ENCODE measurements at places on chromosomes 12 and 14.

DNA sequence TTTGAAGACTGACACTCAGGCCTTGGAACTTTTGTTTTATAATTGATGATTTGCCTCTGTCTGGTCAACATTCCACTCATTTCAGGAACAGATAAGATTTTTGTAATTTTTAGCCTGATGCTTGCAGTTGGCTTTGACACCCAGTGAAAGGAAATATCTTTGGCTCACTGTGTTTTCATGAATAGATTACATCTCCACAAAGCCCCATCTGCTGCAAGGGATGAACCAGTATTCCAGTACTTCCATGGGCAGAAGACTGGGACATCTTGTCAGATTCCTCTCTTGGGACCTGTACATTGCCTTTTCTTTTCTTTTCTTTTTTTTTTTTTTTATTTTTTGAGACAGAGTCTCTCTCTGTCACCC, 28.4 kb downstream of the GSG1 start:
- DNase-seq = no peak

DNA sequence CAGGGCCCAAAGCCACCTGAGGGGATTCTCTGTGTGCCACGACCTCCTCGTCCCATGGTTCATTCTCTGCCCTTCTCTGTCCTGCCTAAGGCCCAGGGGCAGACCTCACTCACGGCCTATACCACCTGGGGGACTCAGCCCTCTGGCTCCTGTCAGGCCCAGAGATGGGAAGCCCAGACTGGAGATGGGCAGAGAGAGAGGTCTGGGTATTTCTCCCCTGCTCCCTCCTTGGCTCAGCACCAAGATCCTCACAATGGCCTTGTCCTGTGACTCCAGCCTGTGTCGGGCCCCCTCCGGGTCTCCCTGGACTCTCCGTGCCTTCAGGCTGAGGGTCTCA, 46.9 kb upstream of the BCL11B start:
- no peak for DNase-seq

DNA sequence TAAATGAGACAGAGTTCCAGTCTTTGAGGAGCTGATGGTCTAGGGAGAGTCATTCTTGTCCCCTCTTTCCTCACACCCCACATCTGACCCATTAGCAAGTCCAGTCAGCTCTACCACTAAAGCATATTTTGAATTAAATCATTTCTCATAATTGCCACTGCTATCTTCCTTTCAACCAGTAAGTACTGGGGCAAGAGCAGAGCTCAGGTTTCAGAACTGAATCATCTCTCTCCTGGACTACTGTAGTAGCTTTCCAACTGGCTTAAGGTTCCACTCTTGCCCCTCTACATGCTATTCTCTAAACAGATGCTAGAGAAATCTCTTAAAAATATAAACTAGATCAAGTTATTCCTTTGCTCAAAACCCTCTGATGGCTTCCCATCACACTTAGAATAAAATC, 218.3 kb downstream of the TTC6 start:
- DNase-seq = no peak

DNA sequence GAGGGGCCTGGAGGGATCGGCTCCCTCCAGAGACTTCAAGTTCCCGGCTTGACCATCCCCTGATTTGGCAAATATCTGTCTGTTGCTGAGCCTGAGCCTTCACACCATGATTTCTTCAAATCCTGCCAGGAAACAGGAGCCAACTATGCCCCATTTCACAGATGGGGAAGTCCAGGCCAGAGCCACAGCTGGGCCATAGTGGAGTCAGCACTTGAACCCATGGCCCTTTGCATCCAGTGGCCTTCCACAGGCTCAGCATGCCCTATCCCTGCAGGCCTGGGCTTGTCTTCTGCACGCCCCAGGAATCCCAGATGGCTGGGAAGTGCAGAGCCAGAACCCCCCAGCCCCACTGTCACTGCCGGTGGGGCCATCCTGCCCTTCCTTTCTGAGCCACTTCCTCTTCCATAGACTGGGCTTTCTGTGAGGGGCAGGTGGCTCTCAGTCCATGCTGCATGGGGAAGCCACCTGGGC, 44.9 kb downstream of the CYP46A1 start:
- DNase-seq = no peak

Data from HT-29 (cell line).